ENCODE measurements at places on chromosomes 7 and 10.

DNA sequence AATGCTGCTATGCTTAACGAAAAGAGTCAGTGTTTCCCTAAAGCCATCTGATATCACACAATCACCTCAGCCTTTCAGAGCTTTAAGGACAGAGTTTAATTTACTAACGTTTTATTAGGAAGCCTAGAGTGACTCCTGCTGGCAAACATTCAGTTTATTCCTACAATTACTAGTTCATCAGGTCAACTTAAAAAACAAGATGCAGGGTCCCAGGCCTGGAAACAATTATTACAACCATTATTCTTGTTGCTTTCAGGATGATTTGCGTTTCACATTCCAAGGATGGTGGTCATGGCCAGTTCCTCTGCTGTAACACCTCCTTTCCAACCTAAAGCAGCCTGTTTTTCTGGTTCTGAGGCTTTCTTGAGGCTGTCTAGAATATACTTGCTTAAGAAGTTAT lies 1.5 kb upstream of the FAM53B start:
- DNase-seq = peak; percentile 65

GRCh38 chr7:116990056-116990455 lies 36.8 kb downstream of the ST7 start:
- DNase-seq = no peak

DNA sequence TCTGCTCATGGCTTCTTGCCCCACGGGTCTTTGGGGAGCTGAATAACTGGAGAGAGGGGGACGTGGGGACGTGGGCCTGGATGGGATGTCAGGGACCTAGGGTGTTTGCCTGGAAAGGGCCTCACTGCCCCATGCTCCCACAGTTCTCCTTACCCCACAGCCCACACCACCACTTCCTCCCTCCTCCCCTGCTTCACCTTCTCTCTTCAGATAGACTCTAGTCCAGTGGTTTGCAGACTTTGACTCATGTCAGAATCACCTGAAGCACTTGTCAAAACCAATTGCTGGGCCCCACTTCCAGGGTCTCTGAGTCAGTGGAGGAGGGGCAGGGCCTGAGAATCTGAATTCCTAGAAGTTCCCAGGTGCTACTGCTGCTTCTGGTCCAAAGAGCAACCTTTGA lies 327.4 kb downstream of the RPS24 start:
- no peak for DNase-seq

DNA sequence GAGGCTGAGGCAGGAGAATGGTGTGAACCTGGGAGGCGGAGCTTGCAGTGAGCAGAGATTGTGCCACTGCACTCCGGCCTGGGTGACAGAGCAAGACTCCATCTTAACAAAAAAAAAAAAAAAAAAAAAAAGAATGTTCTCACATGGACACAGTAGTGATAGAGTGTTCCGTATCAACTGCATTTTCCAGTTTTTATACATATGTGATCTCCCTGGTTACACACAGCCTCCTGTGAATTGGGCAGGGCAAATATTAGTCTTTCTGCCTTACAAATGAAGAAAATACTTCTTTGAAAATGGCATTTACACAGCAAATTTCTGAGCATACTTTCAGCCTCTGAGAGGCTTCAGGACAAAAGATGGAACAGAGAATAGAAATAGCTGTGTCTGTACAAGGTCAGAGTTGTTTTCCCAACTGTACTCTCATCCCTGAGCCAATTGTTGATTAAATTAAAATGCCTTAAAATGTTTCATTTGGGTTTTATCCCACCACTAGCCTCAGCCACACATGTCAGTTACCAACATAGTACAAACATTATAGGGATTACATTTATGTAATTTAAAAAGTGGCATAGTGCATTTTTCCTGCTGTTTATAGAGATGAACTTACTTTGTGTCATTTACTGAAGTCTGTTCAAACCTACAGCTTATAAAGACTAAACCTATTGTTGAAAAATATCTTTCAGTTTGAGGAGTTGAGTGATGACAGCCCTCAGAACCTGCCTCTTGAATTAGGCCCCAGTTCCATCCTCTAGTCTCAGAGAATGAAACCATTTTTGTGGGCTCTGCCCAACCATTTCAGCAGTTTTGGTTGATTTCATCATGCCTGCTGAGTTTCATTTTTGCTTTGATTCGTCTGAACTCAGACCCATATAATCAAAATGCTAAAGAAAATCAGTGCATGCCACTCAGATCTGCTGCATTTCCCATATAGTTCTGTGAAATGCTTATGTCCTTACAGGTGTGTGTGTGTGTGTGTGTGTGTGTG lies 609.4 kb upstream of the C7orf33 start:
- no peak for DNase-seq

Measured in iris pigment epithelial cell (primary cell).